ENCODE measurements at places on chromosomes 2 and 18.

DNA sequence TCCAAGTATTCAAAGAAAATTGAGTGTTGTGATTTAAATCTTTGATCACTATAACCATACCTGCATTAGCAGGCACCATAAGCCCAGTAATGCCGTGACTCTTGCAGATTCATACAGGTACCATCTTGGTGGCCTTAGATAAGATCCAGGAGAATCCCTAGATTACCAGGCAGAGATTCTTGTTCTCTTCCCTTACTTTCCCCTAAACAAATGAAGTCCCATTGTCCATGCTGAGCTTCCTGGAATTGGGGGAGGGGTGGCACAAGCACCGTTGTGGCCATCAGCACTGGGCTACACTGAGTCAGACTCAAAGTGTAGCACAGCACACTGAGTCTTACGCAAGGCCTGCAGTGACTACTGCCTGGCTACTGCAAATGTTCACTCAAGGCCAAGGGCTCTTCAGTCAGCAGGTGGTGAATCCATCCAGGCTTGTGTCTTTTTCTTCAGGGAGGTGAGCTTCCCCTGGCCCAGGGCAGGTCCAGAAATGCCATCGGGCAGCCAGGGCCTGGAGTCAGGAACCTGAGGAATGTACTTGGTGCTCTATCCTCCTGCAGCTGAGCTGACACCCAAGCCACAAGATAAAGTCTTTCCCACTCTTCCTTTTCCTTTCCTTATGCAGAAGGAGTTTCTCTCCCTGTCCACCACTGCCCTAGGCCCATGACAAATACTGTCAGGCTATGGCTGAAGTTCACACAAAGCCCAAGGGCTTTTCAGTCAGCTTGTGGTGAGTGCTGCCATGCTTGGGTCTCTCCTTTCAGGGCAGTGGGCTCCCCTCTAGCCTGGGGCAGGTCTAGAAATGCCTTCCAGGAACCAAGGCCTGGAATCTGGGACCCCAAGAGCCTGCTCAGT, 52.6 kb downstream of the CD28 start:
- DNase-seq = no peak

DNA sequence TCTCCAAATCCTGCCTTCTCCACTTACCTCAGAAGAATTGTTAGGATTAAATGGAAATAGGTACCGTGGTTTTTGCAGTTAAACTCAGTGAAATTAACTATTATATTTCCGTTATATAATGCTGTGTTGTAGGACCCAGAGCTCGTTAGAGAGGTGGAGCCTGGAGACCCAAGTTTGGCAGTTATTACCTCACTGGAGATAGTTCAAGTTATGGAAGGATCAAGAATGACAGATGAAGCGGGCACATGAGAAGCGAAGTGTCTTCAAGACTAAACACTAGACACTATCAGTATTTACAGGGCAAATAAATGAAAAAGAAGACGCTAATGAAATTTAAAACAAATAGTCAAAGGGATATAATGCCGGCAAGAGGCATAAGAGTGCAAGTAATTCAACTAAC, 866 bp downstream of the CWC22 start:
- DNase-seq = no peak

DNA sequence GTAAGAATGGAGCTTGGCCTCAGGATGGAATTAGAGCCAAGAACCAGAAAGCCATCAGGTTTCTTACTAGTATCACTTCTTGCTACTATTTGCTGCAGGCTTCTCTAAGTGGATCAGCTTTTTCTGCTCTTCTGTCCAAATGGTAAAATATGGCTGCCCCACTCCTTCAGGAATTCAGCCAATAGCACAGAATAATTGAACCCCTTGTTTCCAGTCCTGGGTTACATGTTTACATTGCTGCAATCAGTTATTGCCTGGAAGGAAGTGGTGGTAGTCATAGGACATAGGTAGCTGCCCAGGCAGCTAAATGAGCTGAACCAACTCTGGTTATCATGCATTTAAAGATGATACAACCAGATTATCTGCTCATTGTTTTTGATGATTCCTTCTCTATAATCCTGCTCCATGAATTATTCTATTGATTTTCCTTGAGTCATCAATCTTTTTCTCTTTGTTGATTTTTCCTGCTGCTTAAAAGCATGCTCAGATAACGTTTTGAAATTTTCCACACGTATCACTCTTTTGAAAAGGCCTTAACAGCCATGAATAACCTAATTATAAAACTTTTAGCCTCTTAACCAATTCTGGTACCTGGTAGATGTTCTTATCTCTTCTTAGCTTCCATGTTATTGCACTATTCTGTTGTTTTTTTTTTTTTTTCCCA, 12.6 kb downstream of the AGPS start:
- DNase-seq = no peak

- no peak for DNase-seq
These were observed 99.7 kb upstream of the CAVIN2 start for GRCh38 chr2:191946471-191947182.

GRCh38 chr2:86224645-86225355, 25.5 kb downstream of the MRPL35 start:
- DNase-seq = no peak

- DNase-seq = no peak
These were observed 722 bp downstream of the MAP4K4 start for GRCh38 chr2:101698014-101698843.

DNA sequence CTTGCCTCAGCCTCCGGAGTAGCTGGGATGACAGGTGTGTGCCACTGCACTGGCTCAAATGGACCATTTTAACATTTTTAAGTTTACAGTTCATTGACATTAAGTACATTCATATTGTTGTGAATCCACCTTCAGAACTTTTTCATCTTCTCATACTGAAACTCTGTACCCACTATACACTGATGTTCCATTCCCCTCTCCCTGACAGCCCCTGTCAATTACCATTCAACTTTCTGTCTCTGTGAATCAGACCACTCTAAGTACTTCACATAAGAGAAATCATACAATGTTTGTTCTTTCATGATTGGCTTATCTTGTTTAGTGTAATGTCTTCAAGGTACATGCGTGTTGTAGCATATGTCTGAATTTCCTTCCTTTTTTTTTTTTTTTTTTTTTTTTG, 1.9 kb upstream of the KIAA2012 start:
- no peak for DNase-seq

DNA sequence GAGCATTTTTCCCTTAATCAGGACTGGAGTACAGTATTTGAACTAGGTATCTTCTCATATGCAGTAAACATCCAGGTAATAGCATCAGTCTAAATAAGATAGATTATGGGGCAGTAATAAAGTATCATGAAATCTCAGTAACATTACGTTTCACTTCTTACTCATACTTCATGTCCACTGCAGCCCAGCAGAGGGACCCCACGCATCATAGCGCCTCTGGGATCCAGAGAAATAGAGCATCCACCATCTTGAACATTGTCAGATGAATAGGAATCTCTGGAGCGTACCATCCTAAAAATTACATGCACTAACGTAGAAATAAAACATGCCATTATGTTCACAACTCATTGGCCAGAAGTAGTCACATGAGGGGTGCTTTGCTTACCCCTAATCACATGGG, 499.0 kb downstream of the CPS1 start:
- DNase-seq = no peak

GRCh38 chr2:188146888-188147287, 144.8 kb upstream of the GULP1 start:
- no peak for DNase-seq

- DNase-seq = peak; percentile 86
These were observed 46.2 kb downstream of the IWS1 start for GRCh38 chr2:127479866-127480743.

DNA sequence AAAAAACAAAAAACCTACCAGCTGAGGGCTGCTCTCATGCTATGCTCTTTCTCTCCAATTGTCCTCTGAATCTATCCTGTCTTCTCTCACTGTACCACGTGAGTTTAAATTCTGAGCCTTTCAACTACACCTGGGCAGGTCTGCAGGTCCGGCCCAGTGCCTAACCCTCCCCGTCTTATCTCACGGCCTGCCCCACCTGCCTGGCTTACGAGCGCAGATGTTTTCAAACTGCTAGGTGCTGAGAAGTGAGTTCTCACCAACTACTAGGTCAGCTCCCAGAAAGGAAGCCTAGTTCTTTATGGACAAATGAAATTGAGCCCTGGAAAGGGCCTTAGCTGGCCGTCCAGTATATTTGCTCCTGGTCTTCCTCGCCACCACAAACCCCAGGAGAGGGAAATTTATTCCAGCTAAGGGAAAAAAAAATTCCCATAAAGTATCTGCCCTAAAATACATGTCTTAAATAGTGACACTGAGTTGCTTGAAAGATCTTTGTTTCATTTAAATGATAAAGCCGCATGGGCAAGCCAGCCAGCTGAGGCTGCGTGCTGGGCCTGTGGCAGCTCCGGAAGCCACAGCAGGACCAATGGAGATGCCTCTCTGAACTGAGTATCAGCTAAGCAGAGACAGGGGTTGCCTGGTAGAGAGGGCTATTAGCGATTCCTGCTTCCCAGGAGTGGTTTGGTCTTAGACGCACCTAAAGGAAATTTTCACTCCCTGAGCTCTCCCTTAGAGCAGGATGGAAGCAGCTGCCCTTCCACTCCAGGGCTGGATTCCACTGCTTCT, 92.5 kb upstream of the NCK2 start:
- no peak for DNase-seq

GRCh38 chr18:34544930-34545329, 165.2 kb upstream of the DTNA start:
- DNase-seq = no peak

DNA sequence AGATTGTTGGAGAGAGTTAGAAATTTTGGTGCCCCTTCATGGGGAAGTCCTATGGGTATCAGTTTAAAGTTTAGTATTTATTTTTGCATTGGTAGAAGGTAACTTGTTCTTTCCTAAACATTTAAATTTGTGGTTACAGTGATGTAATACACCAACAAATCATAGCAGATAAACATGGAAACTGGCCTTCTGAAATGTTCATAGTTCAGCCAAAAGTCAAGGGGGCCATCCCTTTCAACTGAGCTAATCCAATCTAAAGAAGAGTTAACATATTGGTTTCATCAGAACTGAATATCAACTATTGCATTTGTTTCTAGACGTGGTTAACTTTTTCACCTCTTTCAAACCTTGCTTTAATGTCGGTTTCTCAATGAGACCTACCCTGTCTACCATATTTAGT, 46.3 kb downstream of the PPP1R1C start:
- no peak for DNase-seq

DNA sequence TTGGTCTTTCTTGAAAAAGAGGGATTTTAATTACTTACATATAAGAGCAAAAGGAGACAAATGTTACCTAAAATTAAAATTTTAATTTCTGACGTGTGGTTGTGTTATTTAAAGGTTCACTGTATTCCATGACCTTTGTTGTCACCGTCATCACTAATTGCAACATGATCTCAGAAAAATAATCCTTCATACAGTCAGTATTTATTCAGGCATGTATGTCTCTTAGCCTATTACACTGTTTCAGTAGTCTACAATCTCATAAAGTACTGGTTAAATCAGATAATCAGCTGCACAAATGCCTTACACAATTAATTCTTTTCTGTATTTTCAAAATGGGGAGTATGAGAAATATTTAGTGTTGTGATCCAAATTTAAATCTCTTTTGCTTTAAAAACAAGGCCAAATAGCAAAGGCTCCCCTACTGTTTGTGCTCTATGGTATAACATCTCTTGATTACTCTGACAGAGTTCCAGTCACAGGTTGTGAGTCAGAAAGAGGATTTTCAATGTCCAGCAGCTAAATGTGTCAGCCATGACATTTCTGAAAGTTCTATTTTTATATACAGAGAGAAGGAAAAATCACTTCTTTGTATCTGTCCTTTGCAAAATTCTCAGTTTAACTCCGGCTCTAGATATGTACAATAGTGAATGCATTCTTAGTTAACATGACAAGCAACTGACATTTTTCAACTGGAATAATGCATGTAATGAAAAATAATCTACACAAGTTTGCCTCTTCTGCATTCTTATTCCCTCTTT, 184.0 kb downstream of the FIGN start:
- no peak for DNase-seq

DNA sequence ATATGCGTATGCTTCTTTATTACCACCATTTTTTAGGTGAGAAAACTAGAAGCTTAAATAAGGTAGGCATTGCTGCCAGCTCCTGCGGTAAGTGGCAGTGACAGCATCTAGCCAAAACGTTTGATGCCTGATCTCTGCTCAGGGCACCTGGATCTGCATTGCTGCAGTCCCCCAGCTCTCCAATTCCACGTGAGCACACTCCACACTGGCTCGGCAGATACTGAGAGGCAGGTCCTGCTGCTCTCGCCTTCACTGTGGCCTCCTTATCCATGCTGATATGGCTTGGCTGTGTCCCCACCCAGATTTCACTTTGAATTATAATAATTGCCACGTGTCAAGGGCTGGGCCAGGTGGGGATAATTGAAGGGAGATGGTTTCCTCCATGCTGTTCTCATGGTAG, 160.9 kb downstream of the CTIF start:
- no peak for DNase-seq

DNA sequence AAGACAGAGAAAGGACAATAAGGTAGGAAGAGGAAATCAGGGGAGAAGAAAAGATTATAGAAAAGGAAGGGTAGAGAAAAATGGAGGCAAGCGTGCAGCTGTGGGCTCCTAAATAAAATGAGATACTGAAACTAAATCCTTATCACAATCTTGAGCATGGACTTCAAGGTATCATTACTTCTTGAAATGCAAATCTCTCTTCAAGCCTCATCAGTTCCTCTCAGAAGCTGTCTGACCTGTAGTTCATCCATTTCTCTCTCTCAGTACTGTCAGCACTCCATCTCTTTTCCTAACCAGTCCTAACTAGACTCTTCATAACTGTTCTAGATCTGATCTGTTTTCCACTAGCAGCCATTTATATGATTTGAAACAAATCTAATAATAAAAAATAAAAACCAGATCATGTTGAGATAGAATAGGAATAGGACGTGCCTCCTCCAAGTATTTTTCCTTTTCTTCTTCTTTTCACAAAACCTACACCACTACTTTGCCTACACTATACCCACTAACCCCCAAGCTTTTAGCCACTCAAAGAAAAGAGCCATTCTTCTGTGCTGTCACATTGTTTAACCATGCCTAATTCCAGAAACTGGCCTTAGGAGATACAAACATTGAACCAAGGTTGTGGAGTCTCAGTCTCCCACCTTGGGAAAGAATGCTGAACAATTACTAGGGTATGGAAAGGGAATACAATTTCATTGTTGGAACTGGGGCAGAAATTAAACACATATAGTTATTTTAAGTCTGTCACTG, 21.1 kb downstream of the BABAM2 start:
- no peak for DNase-seq

DNA sequence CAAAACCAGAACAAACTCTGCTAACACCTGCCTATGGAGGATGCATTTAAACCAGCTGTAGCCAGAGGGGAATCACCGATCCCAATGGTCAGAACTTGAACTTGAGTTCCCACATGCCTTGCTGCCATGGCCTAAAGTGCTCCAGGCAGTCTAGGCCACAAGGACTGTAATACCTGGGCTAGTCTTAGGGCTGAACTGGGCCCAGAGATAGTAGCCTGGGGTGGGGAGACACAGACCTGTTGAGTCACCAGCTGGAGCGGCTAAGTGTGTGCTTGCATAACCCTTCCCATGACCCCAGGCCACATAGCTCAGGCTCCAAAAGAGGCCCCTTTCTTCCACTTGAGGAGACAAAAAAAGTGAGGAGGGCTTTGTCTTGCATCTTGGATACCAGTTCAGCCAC, 515.0 kb upstream of the DDX18 start:
- DNase-seq = no peak

All from iPS DF 19.7 (cell line).